ENCODE measurements at places on chromosomes 1 and 21.

DNA sequence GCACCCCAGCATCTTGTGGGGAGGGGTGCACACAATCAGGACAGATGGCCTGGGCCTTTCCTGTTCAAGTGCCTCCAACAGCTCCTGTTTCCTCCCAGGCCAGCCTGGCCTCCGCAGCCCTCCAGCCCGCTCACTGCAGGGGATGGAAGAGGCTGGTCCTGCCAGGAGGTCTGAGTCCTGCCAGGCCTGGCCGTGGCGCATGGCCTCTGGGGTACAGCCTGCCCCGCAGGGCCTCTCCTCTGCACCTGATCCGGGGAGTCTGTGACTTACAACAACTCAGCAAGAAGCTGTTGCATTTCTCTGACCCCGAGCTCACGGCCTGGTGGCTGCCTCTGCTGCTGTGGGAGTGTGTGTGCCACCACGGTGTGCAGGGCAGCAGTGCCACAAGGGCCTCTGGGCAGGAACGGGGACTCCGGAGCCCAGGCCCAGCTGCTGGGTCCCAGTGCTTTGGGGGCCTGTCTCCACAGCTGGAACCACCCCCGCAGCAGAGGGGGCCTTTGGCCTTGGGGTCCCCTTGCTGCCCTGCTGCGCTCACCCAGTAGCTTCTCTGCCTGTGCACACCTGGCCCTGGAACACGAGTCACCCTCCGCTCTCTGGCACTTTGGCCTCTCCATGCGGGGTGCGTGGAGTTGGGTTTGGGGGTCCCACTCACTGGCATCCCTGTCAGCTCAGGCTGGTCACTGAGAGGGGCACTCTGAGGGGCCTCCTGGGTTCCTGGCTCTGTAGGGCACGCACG, 17.4 kb upstream of the LRRC3 start:
- DNase-seq = no peak

DNA sequence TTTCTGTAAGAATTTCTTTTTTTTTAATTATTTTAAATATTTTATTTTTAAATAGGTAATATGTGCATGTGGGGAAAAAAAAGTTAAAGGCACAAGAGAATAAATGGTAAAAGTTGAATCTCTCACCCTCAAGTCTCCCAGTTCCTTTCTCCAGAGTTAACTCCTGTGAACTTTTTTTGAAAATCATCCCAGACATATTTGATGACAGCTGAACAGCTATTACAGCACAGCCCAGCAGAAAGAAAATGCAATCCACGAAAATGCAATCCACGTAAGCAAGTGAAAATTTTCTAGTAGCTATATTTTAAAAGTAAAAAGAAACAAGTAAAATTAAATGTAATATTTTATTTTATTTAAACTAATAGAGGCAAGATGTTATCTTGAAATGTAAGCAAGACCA, 310.0 kb upstream of the RUNX1 start:
- DNase-seq = no peak

DNA sequence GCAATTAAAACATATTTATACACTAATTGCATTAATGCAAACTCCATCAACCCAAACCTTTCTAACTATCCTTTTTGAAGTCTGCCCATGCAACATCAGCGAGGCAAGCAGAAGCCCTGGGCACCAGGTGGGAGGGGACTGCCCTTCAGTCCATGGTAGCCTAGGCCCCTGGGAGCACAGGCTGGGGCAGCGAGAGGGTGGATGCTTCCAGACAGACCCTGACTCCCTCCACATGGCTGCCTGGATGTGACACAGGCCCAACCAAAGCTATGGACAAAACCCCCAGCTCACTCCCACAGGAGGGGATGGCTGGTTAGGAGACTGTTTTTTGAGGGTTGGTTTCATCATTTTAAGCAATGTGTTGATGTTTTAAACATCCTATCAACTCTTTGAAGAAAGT, 17.8 kb upstream of the LRRC47 start:
- DNase-seq = no peak

- no peak for DNase-seq
Observed at GRCh38 chr1:208369658-208370057, 125.5 kb upstream of the PLXNA2 start.

- no peak for DNase-seq
Observed at GRCh38 chr1:45044916-45045315, 32.9 kb downstream of the UROD start.

GRCh38 chr21:43924421-43925095, 59.5 kb downstream of the AGPAT3 start:
- no peak for DNase-seq

DNA sequence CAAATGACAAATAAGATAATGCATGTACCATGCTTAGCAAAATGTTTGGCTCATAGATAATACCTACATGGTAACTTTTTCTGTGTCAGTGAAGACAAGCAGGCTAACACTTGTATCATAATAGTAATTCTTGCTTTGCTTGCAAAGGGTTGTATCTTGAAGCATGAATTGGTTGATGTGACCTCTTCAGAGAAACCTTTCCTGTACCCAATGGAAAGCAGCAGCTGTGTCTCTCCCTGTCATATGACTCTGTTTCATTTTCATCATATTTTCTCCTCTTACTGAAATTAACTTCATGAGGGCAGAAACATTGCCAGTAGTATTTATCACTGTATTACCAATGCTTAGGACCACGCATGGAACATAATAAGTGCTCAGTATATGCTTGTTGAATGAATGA, 4.4 kb downstream of the SH2D1B start:
- no peak for DNase-seq

- DNase-seq = no peak
Observed at GRCh38 chr1:91809317-91809716, 76.6 kb downstream of the TGFBR3 start.

- DNase-seq = no peak
Observed at GRCh38 chr1:230415405-230416132, 10.6 kb downstream of the PGBD5 start.

DNA sequence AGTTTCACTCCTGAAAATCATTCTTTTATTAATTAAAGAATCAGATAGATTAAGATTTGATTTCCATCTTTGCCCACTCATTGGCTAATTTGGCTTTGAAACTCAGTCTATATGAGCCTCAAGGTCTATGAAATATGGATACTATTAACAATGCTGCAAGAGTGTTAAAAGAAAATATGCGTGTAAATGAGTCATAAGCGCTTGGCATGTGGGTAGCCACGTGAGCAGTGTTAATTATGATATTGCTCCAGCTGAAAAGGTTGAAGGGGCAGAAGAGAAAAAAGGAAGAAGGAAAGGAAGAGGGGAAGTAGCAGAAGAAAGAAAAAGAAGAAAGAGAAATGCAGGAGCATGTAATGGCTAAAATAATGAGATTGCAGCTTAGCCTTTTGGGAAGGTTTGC, 151.4 kb downstream of the CHRM3 start:
- no peak for DNase-seq

DNA sequence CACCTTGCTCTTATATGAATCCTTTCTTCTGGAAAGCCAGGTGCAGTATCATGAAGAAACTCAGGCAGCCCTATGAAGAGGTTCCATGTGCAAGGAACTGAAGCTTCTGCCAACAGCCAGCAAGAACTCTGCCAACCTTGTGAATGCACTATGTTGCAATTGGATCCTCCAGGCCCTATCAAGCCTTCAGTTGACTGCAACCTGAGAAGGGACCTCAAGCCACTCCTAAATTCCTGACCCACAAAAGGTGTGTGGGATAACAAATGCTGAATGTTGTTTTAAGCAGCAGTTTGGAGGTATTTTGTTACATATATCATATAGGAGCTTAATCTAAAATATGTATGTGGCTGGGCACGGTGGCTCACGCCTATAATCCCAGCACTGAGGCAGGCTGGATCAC, 84.0 kb downstream of the RERE start:
- DNase-seq = no peak

DNA sequence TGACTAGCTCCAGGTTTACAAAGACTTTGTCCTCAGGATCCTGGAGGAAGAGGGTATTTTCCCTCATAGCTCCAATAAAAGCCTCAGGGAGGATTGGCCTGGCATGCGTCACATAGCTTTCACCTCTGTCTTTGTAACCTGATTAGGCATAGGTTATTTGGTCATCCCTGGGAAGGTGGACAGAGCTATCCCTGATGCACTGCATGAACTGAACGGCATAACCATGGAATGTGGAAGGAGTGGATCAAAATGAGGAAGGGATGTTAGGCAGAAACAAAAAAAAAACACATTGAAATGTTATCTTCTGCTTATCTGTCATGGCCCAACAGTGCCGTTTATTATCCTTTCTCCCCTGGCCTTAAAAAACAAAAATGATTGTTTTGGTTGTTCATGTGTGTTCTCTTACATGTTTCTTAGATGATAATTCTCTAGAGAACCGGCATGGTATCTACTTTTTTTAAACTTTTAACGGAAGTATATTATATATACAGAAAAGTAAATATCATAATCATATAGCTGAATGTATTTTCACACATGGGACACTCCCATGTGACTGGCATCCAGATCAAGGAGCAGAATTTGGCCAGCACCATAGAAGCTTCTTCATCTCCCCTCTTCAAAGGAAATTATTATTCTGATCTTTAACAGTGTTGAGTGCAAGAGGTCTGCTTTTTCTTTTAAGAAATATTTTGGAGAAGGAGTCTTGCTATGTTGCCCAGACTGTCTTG, 85.3 kb downstream of the RPS6KC1 start:
- no peak for DNase-seq

- no peak for DNase-seq
Observed at GRCh38 chr1:76053021-76053420, 21.5 kb upstream of the ST6GALNAC3 start.

GRCh38 chr1:212955961-212956620, 5.8 kb downstream of the VASH2 start:
- no peak for DNase-seq

DNA sequence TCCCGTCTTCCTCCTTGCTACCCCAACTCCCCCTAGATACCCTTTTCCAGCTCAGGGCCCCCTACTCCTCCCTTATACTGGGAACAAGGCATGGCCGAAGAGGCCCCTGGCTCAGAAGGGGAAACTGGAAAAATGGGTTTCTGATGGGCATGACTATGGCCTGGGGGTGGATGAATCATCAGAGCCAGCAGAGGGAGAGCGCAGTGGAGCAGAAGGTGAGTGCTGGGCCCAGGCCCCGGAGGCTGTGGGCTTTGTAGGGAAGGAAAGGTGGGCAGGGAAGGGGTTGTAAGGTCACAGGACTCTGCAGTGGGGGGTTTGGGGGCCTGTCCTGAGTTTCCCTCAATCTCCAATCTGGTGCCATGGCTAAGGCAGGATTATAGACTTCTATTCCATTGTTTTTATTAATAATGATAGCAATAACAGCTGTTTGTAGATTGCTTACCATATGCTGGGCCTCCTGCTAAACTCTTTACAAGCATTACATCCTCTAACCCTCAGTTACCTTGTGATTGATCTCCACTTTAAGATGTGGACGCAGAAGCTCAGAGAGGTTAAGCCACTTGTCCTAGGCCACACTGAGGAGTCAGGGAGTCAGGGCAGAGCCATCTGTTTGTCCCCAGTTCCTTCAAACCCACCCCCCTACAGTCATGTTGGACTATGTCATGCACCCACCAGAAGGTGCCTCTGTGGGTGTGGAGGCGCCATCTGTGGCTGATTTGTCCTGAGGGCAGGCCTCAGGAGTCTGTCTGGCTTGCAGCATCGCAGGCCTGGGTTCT, 36.2 kb upstream of the ZNF362 start:
- DNase-seq = no peak

DNA sequence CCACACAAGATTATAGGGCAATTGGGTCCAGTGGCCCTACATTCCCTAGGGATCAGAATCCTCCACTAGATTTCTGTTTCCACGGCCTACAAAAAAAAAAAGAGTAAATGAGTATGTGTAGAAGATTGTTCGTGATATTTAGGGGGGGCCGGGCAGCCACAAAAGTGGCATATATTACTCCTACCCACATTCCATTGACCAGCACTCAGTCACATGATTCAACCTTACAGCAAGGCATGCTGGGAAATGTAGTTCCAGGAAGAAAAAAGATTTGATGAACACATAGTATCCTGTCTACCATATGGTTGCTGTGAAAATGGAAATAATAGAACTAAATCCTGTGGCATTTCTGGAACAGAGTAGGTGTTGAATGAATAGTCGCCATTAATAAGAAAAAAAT, 43.4 kb upstream of the GJB5 start:
- DNase-seq = no peak

DNA sequence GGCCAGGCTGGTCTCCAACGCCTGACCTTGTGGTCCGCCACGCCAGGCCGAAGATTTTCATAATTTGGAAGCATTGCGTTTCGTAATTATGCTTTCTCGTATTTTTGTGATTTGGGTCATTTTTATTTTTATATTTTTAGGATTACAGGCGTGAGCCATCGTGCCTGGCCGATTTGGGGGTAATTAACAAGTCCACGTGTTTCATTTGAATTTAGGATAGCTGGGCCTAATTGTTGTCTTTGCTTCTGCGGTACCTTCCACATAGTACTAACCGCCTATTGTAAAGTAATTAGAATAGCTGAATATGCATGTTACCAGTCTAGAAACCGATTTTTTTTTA, 1.0 kb downstream of the RCC1 start:
- no peak for DNase-seq

- DNase-seq = no peak
Observed at GRCh38 chr1:158179301-158180041, 1.2 kb upstream of the CD1D start.

DNA sequence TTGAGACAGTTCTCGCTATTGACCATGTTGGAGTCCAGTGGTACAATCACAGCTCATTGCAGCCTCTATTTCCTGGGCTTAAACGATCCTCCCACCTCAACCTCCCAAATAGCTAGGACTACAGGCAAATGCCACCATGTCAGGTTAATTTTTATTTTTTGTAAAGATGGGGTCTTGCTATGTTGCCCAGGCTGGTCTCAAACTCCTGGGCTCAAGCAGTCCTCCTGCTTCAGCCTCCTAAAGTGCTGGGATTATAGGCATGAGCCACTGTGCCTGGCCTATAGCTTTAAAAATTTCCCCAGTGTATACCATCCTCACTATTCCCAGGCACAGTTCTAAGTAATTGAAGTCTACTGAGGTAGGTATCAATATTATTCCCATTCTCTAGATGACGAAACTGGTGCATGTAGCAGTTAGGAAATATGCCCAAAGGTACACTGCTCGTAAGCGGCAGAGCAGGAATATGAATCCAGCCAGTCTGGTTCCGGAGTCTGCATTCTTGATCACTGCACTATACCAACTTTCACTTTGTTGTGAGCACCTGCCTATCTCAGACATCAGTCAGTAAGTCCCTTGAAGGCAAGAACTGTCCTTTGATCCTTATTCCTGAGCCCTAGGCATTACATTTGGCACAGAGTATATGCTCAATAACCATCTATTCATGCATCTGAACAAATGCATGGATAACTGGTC, 11.5 kb upstream of the SRP9 start:
- no peak for DNase-seq

- no peak for DNase-seq
Observed at GRCh38 chr1:66502086-66502485, 31.9 kb upstream of the SGIP1 start.

DNA sequence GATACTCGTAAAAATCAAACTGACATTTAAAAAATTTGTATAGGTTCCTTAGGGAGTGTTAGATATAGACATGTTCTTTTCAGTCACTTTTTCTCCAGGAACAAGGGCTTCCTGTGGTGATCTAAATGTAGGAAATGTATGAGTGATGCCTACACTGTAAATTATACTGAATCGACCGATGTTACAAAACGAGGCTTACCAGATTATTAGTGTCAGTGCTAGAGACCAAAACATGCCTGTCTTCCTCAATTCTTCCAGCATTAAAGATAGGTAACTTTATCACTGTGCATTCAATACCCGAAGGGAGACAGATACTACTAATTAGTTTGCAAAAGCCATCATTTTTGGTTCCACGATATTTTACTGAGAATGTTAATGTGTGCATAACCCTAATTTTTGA, 86.1 kb downstream of the BRINP3 start:
- DNase-seq = no peak
